Caki2 (cell line): ENCODE measurements at places on chromosomes 3 and 15. TPM values are rescaled to one million over a fixed set of nuclear protein-coding genes. Genes with fewer than 3 reads are reported as not detected.

- DNase-seq: peak; percentile 37
Observed at GRCh38 chr3:194275721-194276120, 75.4 kb downstream of the CPN2 start.

- no peak for DNase-seq
Observed at GRCh38 chr3:59401924-59402323, 352.1 kb upstream of the CFAP20DC start.

DNA sequence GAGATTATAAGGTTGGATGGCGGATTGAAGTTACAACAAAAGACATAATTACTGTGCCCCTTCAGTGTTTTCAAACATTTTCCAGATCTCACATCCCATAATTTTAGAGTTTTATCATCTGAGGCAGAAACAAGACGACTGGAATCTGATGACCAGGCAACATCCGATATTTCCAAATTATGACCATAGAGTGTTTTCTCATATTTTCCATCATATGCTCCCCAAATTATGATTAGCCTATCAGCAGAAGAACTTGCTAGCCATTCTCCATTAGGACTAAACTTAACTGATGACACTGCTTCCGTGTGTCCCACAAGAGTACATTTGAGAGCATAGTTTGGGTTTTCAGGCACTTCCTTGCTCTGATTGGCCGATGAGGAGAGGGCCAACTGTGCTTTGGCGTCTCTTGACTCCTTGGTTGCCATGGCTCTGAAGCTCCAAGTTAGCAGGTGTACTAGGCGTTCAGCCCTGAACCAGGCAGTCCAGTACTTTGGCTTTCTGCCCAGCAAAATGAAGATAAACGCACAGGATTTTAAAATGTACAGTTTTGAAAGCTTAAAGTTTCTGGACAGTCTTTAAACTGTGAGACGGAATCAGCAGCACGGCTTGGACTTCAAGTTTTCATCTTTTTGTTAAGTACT lies 638 bp downstream of the WDR5B start:
- DNase-seq: peak; percentile 48

DNA sequence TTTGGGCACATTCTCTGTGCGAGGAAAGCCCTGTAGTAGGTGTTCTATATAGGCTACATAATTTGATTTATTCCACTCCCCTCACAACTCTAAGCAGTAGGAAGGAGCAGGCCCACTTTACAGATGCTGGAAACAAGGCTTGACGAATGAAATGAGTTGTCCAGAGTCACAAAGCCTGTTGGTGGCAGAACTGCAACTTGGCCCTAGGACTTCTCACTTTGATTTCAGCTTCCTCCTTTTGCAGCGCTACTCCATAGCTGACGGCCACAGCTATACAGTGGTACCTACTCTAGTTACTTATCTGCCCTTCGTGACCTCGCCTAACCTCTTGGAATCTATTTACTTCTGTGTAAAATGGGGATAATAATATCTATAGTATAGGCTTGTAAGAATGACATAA lies 2.5 kb upstream of the IRAK2 start:
- no peak for DNase-seq

DNA sequence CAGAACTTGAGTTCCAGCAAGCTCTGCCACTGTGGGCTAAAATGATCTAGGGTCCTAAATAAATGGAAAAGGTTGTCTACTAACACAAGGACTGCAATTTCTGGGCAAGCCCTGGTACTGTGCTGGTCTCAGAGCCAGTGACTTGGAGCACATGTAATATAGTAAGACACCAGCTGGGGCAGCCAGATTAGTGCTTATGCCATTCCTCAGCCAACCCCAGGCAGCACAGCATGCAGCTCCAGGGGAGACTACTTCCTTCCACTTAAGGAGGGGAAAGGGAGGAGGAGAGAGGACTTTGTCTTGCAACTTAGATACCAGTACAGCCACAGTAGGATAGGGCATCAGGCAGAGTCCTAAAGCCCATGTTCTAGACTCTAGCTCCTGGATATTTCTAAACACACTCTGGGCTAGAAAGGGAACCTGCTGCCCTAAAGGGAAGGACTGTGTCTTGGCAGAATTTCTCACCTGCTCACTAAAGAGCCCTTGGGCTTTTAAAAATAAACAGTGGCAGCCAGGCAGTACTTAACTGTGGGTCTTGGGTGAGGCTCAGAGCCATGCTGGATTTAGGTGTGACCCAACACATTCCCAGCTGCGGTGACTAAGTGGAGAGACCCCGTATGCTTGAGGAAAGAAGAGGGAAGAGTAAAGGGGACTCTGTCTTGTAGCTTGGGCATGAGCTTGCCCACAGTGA lies 223.7 kb upstream of the BCHE start:
- DNase-seq: no peak

DNA sequence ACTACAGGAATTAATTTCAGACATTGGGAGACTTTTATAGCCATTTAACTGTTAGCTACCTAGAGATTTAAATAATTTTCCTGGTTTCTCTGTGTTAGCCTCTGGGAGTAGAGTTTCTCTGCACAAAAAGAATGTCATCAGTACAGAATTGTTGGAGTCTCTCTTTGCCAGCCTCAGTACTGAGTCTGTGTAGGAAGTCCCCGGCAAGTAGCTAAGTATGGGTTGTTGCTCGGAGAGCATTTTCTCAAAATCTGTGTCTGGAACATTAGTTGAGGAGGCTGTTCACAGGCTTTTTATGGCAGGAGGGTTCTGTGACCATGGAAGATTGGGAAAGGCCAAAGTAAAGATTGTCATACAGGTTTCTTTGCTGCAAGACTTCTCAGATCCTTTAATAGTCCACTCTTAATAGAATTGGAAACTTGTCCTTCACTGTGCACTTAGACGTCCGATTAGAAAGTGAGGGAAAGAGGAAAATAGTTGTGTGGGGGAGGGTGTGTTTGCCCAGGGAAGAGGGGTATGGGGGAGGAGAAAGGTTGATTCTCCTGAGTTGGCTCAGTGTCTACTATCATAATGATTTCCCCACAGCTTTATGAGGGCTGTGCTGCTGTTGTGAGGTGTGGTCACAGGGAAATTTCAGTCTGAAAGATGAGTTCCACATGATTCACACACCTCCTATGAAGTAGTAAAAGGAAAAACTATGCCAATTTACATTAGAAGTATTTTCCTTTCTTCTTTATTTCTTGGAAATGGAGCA lies 207.1 kb downstream of the PTPRG start:
- no peak for DNase-seq

- peak; percentile 47 for DNase-seq
Observed at GRCh38 chr3:24264748-24265158, 229.9 kb downstream of the THRB start.

GRCh38 chr3:43856351-43856750 lies 165.6 kb downstream of the ABHD5 start:
- DNase-seq: no peak

CATSPER2 gene
- total RNA-seq: 0.37 and 5.8 TPM in 2 replicates

HRG gene
- not detected in 2 replicates for total RNA-seq

TTBK2 gene
- 7.4 and 10.6 TPM in 2 replicates for total RNA-seq

NMNAT3 gene
- total RNA-seq: 25.5 and 73.6 TPM in 2 replicates
